ENCODE measurements at places on chromosomes 3 and 15.

DNA sequence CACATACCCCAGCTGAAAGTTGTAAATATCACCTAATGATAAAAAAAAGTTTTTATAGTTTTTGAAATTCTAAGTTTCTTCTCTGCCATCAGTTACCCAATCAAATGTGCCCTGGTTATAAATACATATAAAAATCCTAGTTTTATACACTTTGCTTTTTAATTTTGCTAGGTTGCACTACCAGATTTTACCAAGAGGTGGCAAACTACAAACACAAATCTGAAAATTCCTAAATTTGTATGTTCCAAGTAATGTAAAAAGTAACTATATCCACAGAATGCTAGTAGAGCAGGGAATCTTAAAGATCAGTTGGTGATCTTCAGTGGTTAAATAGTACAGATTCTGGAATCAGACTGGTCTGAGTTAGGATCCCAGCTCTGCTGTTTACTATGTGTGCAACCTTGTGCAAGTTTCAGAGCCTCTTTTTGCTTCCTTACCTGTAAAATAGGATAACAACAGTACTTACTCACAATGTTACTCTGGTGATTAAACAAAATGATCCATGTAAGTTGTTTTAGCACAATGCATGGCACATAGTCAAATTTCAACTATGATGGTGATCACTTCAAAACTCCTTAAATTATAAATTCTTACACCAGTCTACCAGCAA is 11.0 kb downstream of the TRPM7 start:
- no peak for DNase-seq

GRCh38 chr15:57138349-57138788 is 219.9 kb downstream of the TCF12 start:
- no peak for DNase-seq

DNA sequence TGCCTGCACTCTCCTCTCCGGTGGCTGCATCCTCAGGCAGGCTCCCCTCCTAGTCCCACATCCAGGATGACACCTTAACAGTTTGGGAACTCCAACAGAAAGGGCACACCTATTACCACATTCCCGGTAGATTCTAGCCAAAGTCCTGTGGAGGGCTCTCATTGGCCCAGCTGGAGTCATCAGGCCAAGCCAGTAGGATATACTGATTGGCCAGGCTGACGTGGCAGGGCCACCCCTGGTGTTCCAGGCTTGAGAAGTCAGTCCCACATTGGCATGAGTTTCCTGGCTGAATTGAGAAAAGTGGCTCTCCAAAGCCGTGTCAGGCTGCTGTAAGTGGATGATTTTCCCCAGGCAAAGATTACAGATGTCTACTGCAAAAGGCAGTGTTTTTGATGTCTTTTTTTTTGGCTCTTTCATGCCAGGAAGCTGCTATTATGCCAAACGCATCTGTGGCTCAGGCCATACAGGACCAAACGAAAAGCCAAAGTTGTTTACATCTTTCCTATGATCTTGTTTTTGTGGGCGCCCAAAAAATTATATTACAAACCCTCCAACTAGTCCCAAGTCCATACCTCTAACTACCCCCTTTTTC is 6.6 kb upstream of the BLM start:
- DNase-seq, result no peak

DNA sequence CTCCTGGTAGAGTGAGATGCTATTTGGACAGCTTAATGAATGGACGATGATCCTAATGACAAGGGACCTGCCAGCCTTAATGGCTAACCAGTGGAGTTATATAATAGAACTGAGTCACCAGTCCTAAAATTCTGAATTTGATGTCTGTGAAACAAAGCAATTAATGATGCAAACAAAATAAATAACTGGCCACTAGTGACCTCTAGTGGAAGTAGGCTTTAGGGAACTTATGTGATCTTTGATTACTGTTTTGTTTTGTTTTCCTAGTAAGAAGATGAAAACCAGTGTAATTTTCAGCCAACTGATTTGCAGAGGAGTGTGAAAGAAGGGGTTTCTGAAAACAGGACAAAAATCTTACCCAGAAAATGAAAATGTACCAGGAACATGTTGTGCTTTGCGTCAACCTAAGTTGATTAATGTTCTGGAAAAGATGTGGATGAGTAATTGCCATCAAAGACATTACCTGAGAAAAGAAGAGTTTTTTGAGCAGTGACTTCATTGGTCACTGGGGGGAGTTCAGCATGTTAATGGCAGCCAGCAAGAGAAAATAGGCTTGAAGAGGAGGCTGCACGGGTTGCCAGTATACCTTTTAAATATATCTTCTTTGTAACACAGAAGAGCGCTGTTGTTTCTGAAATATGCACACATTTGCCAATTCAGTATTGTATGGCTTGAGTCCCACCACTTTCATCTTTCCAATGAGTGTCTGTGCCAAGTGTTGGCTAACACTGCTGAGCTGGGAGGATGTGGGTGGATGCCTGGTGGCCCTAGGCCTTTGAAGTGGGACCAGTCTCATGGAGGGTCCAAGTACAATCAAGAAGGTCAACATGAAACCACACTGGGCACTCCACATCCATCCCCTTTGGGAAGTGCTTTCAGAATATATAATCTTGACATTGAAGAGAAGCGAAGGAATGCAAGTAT is 9.3 kb downstream of the VEPH1 start:
- no peak for DNase-seq

DNA sequence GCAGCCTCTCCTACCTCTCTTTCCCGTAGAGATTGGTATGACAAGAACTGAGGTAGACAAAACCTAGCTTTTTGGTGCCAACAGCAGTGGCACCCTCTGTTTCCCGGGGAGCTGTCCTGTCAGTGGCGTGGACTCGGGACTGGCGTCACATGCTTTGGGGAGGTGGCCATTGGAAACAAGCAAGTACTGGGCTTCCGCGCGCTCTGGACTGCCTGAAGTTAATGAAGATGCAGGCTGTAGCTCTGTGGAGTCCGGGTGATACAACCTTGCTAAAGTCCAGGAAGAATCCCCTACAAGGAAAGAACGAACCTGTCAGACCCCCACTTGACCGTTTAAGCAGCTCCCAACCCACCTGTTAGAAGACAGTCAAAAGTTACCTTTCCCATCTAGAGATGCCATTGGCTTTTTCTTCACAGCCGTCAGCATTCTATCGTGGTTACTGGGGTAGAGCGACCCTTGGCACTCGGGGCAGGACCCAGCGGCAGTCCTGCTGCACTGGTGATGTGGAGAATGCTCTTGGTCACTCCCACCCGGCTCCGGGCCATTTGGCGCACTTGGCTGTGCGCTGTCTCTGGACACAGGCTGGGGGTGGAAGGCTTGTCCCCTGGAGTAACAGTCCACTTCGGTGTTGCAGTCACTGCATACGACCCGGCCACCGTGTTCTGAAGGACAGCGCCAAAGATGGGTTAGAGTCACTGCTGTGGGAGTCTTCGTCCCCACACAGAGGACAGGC is 120.5 kb downstream of the LRIG1 start:
- no peak for DNase-seq

DNA sequence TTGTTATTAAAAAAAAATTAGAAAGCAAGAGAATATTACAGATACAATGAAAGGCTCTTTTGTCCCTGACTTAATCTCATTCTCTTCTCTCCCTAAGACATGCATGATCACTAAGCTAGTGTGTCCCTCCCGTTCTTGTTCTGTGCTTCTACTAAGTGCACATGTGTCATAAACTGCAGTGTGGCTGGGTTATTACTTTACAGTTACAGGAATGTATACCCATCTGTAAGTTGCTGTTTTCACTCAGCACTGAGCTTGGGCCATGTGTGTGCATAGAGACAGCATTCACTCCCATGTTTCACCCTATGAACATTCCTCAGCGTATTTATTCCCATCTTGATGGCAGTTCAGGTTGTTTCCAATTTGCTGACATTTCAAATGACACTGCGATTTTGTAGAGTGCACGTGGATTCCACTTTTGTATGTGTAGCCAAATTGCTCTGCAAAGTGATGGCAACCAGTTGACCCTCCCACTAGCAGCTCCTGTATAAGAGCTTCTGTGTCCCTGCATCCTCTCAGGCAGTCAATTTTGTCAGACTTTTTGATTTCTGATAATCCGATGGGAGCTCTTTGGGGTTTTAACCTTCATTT is 145.8 kb upstream of the UBE2E1 start:
- no peak for DNase-seq

- no peak for DNase-seq
Observed at GRCh38 chr3:59262076-59262498, 212.3 kb upstream of the CFAP20DC start.

DNA sequence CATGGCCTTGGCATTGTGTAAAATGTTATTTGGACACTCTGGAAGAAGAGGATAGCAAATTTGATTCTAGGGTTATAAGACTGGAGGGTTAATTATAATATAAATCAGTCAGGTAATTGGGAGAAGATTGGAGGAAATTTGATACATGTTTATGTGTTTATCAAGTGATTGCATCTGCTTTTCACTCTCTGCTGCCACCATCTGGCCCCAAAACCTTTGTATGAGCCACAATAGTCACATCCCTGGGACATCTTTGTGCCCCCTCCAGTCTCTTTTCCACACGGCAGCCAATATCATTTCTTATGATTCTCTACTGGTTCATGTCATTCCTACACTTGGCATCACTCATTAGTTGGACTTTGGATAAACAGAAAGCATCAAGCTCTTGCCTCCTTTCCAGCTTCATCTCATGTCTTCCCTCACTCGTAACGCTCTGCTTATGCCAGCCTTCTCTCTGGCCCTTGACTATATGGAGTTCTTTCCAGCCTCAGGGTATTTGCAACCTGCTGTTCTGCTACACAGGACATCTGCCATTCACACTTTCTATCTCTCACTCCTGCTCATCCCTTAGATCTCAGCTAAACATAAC is 602.3 kb upstream of the SUCLG2 start:
- DNase-seq, result no peak

Data from stimulated activated CD4-positive, alpha-beta T cell treated with anti-CD3 and anti-CD28 coated beads, Interleukin-1b, Interleukin-23, amount 100 ng/mL, for 1 hour (primary cell).